ENCODE measurements at places on chromosomes 3 and 15.

GRCh38 chr3:171658841-171659240, 151.4 kb downstream of the PLD1 start:
- H3K27ac ChIP-seq, result peak overlapping the region; percentile 15
- no peaks in the 10 kb centered on the region for H3K27me3 ChIP-seq
- no peak for DNase-seq
- H3K36me3 ChIP-seq, result peaks cover 7% of the 10 kb centered on the region

- no peaks in the 10 kb centered on the region for H3K4me1 ChIP-seq
- no peaks in the 10 kb centered on the region for H3K27me3 ChIP-seq
- DNase-seq, result no peak
- H3K36me3 ChIP-seq, result peaks cover 8% of the 10 kb centered on the region
Measured at GRCh38 chr3:197125636-197126035, 96.0 kb upstream of the MELTF start.

- H3K4me3 ChIP-seq, result no peak overlapping the region
- H3K36me3 ChIP-seq, result no peaks in the 10 kb centered on the region
- H3K4me1 ChIP-seq, result no peaks in the 10 kb centered on the region
- H3K27me3 ChIP-seq, result no peaks in the 10 kb centered on the region
Measured at GRCh38 chr15:35466476-35466875, 79.5 kb downstream of the DPH6 start.

DNA sequence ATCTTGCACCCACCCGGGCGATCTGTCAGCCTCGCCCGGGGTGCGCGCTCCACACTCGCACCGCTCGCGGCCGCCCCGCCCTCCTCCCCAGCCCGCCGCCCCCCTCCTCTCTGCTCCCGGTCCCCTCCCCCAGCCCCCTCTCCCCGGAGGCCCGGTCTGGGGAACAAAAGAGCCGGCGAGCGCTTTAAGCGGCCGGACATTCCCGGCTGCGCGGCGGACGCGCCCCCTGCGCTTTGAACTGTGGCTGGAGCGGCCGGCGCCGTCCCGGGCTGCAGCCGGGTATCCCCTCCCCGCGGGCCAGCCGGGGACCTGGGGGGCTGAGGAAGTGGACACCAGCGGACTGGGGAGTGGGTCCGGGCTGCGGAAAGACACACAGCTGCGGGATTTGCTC, at the start of gene IGDCC3:
Gene IGDCC3, minus strand, starts transcription at position 27 of the 391 bp plus-strand sequence. CDS start 214 bp downstream, outside the sequence.
- DNase-seq, result no peak
- peaks cover 9% of the 10 kb centered on the region for H3K4me1 ChIP-seq
- H3K4me3 ChIP-seq, result peak within 1 kb of the TSS; percentile 76
- H3K36me3 ChIP-seq, result no peaks in the 10 kb centered on the region
- no peaks in the 10 kb centered on the region for H3K27me3 ChIP-seq

GRCh38 chr15:47293466-47294162, 423.7 kb upstream of the SEMA6D start:
- H3K27me3 ChIP-seq, result no peaks in the 10 kb centered on the region
- H3K27ac ChIP-seq, result no peak overlapping the region
- no peaks in the 10 kb centered on the region for H3K36me3 ChIP-seq
- peaks cover 28% of the 10 kb centered on the region for H3K4me1 ChIP-seq

DNA sequence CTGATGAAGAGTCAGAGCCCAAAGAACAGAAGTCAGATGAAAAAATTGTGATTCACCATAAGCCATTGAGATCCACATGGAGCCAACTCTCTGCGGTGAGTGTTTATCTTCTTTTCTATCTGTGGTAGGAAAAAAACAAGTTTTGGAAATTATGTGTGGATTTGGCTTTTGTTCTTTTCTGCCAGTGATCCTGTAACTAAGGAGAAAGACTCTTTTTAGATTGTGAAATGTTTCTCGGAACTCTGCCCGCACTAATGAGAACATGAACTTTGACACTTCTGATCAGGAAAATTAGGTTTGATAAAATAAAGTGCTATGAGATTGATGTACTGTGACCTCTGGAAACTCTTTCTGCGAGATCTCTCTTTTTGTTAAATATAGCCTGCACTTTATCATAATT, 8.4 kb downstream of the ARHGEF26 start:
- H3K27me3 ChIP-seq, result no peaks in the 10 kb centered on the region
- H3K27ac ChIP-seq, result no peak overlapping the region
- H3K4me1 ChIP-seq, result peaks cover 34% of the 10 kb centered on the region
- no peaks in the 10 kb centered on the region for H3K36me3 ChIP-seq
- no peak overlapping the region for H3K4me3 ChIP-seq

DNA sequence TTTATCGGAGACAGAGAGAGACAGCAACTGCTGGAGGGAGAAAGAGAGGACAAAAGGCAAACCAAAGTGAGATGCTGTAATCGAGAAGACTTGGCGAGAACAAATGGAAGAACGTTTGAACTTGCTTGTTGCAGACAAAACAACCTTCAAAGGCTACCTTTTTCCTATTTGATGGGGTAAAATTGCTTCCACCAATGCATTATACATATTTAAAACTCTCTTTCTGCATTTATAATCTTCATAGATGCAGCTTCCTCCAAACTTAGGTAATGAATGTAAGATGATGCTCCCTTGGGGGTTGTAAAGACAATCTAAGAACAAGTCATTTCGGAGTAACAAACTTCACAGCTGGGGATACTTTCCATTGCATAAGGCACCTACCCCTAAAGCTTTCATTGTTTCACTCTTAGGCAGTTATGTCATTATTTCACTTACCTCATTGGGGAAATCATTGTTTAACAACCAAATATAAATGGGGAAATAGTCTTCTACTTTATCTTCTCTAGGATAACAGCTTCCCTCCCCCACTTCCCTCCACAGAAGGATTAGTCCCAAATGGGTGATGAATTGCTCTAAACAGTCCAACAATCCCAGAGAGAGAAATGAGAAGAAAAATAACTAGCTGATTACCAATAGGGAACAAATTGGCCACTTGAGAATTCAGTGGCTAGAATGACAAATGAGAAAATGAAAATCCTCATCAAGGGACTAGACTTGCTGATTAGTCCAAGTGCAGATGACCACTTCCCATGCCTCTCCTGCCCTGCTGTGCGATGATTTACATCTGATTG, 269.8 kb upstream of the ADAMTS9 start:
- no peak overlapping the region for H3K4me3 ChIP-seq
- DNase-seq, result no peak
- no peaks in the 10 kb centered on the region for H3K36me3 ChIP-seq
- H3K27ac ChIP-seq, result peak overlapping the region; percentile 24
- no peaks in the 10 kb centered on the region for H3K27me3 ChIP-seq

- no peak for DNase-seq
- no peaks in the 10 kb centered on the region for H3K27me3 ChIP-seq
- no peak overlapping the region for H3K27ac ChIP-seq
- H3K4me3 ChIP-seq, result no peak overlapping the region
Measured at GRCh38 chr3:109021556-109021955, 67.9 kb upstream of the GUCA1C start.

DNA sequence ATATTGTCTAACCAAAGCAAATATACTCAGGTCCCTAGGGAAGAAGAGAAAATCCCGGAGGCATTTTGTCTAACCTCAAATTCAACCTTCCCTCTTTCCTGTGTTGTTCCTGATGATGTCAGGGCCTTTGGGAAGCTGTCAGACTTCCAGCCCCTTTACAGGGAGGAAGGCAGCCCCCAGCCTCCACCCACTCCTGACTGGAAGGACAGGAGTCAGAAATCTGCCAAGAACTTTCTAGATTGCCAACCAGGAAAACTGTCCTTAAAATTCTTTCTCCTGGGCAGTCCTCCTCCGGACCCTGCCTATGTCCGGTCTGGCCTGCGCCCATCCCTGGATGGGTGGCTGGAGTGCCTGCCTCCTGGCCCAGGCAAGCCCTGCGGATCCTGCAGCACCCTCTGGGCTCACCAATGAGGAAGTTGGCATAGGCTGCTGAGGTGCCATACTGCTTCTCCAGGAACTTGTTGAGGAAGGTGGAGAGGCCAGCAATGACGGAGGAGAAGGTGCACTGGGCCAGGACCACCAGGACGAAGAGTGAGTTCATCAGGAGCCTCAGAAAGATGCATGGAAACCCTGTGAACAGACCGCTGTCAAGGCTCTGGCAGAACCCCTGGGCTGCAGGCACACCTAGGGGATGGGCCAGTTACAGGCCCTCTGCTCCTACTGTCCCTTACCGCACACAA, 52.6 kb upstream of the RAB6B start:
- no peak overlapping the region for H3K4me3 ChIP-seq
- no peaks in the 10 kb centered on the region for H3K27me3 ChIP-seq
- no peaks in the 10 kb centered on the region for H3K36me3 ChIP-seq
- H3K4me1 ChIP-seq, result peaks cover 15% of the 10 kb centered on the region
- no peak overlapping the region for H3K27ac ChIP-seq

- H3K4me3 ChIP-seq, result no peak overlapping the region
- no peaks in the 10 kb centered on the region for H3K4me1 ChIP-seq
- no peaks in the 10 kb centered on the region for H3K36me3 ChIP-seq
- H3K27ac ChIP-seq, result no peak overlapping the region
Measured at GRCh38 chr3:14902719-14903118, 44.7 kb upstream of the NR2C2 start.

DNA sequence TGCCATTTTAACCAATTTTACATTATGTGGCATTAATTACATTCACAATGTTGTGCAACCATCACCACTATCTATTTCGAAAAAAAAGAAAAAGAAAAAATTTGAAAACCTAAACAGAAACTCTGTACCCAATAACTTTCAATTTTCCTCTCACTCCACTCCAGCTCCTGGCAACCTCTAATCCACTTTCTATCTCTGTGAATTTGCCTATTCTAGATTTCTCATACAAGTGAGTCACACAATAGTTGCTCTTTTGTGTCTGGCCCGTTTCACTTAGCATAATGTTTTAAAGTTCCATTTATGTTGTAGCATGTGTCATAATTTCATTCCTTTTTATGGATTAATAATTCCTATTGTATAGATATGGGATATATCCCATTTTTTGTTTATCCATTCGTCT, 53.3 kb upstream of the TBC1D5 start:
- H3K4me1 ChIP-seq, result no peaks in the 10 kb centered on the region
- no peak overlapping the region for H3K27ac ChIP-seq
- DNase-seq, result no peak
- no peak overlapping the region for H3K4me3 ChIP-seq
- H3K36me3 ChIP-seq, result no peaks in the 10 kb centered on the region
- H3K27me3 ChIP-seq, result no peaks in the 10 kb centered on the region

- no peak for DNase-seq
- H3K4me3 ChIP-seq, result no peak overlapping the region
- H3K36me3 ChIP-seq, result no peaks in the 10 kb centered on the region
Measured at GRCh38 chr3:141015481-141015880, 35.7 kb upstream of the SPSB4 start.

DNA sequence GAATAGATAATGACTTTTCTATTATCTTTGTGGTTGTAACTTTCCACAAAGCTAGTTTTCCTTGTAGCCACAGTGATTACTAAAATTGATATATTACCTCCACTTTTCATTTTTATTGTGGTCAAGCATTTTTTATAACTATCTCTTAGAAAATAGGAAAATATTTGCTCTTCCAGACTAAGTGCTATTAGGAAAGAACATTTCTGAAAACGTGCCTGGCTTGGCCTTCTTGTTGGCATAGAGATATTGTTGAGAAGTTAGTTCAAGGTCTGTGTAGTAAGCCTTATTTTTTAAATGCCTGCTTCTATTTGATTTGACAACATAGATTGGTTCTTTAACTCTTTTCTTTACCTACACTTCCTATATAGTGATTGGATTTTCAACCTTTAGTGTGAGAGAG, 101.7 kb downstream of the IL1RAP start:
- no peaks in the 10 kb centered on the region for H3K4me1 ChIP-seq
- H3K27ac ChIP-seq, result no peak overlapping the region
- no peaks in the 10 kb centered on the region for H3K36me3 ChIP-seq
- H3K27me3 ChIP-seq, result no peaks in the 10 kb centered on the region

DNA sequence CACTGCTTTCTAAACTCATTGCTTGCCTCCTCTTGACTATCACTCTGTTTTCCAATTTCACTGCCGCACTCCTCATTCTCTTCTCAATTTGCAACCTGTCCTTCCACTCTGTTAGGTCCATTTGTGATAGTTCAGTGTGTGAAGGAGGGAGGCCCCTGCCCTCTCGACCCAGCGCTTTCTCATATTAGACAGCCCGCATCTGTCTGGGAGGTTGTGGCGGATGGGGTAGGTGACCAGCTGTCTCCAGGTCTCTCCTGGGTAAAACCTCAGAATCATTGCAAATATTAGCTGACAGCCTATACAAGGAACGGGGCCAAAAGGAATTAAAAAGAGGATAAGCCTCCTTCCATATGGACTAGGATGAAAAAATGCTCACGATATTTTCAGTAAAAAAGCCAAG, 358.3 kb downstream of the SHQ1 start:
- no peak overlapping the region for H3K4me3 ChIP-seq
- H3K27ac ChIP-seq, result no peak overlapping the region
- no peaks in the 10 kb centered on the region for H3K27me3 ChIP-seq
- no peaks in the 10 kb centered on the region for H3K36me3 ChIP-seq
- DNase-seq, result no peak
- peaks cover 11% of the 10 kb centered on the region for H3K4me1 ChIP-seq

DNA sequence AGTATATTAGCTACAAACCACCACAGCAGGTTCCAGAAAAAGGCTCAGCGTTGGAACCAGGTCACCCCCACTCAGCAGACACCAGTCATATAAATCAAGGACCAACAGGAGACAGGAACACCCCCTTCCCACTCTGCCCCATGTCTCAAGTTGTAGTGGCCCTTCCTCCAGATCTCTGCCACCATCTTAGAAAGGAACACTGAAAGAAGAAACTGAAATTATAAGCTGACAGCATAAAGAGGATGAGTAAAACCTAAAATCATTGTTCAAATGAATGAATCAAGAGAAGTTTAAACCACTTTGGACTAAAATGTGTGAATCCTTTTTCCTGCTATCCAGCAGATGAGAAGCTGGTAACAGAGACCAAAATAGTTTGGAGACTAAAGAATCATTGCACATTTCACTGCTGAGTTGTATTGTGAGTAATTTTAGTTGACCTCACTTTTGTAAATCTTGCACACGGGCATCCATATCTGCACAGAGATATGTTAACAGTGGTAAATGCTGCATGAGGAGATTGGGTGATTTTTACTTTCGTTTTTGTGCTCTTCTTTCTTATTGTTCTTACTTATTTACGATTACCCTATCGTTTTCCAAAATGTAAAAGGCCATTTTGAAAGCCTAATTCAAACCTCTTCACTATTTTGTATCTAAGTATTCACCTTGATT, 19.8 kb downstream of the CCR3 start:
- no peak overlapping the region for H3K27ac ChIP-seq
- H3K36me3 ChIP-seq, result no peaks in the 10 kb centered on the region
- no peaks in the 10 kb centered on the region for H3K4me1 ChIP-seq
- H3K27me3 ChIP-seq, result no peaks in the 10 kb centered on the region
- no peak for DNase-seq

- H3K27me3 ChIP-seq, result no peaks in the 10 kb centered on the region
- H3K36me3 ChIP-seq, result no peaks in the 10 kb centered on the region
- no peak for DNase-seq
Measured at GRCh38 chr15:100931143-100931890, 12.2 kb downstream of the LRRK1 start.

- DNase-seq, result no peak
- H3K36me3 ChIP-seq, result peaks cover 51% of the 10 kb centered on the region
- peaks cover 30% of the 10 kb centered on the region for H3K4me1 ChIP-seq
- no peaks in the 10 kb centered on the region for H3K27me3 ChIP-seq
Measured at GRCh38 chr3:184175981-184176376, 1.3 kb downstream of the AP2M1 start.

- H3K4me3 ChIP-seq, result no peak overlapping the region
- H3K36me3 ChIP-seq, result no peaks in the 10 kb centered on the region
Measured at GRCh38 chr15:56001471-56002078, 8.2 kb upstream of the NEDD4 start.
